ENCODE measurements at places on chromosomes 2 and 18. TPM values are rescaled to one million over a fixed set of nuclear protein-coding genes. Genes with fewer than 3 reads are reported as not detected.

The ABCB11 gene
- total RNA-seq = not detected

The CPS1 gene
- total RNA-seq = 3.5 TPM

The SIX3 gene
- total RNA-seq = not detected

The VPS54 gene
- total RNA-seq = 9.0 TPM

The VWC2L gene
- total RNA-seq = not detected

The POMC gene
- 8.3 TPM for total RNA-seq

The RSAD2 gene
- total RNA-seq = 10.2 TPM

The GCA gene
- total RNA-seq = 25.5 TPM

The TEX44 gene
- total RNA-seq = not detected

The RAD51AP2 gene
- not detected for total RNA-seq

The CROCC2 gene
- not detected for total RNA-seq

The DNMT3A gene
- 62.3 TPM for total RNA-seq

The DIPK1C gene
- not detected for total RNA-seq

The CHAC2 gene
- total RNA-seq = 15.8 TPM

The EMX1 gene
- total RNA-seq = not detected

GRCh38 chr2:196187898-196188458, 16.6 kb upstream of the STK17B start:
- H3K4me3 ChIP-seq = no peak overlapping the region
- no peaks in the 10 kb centered on the region for H3K27me3 ChIP-seq
- H3K36me3 ChIP-seq = peaks cover 4% of the 10 kb centered on the region
- DNase-seq = no peak
- H3K27ac ChIP-seq = peak overlapping the region; percentile 5

GRCh38 chr2:52703004-52703403, 1064.6 kb upstream of the CHAC2 start:
- H3K27ac ChIP-seq = no peak overlapping the region
- no peaks in the 10 kb centered on the region for H3K36me3 ChIP-seq
- no peaks in the 10 kb centered on the region for H3K27me3 ChIP-seq

DNA sequence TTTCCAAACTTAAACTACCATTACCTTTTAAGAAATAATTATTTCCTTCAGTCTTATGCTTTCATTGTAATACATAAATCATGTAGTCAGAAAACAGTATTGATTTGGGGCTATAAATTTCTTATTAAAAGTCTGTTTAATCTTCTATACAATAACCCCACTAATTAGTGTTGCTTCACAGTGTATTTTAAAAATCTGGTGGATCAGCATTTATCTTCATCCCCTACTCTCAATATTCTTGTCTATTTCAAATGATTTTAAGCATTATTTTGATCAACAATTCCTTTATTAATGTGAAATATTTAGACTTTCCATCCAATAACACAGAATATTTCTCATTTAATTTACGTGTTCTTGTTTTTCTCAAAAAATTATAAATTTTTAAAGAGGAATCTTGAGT, 32.5 kb upstream of the SDC1 start:
- no peaks in the 10 kb centered on the region for H3K4me1 ChIP-seq
- H3K36me3 ChIP-seq = peaks cover 45% of the 10 kb centered on the region
- no peak for DNase-seq
- H3K4me3 ChIP-seq = no peak overlapping the region
- no peaks in the 10 kb centered on the region for H3K27me3 ChIP-seq

- H3K36me3 ChIP-seq = no peaks in the 10 kb centered on the region
- H3K27me3 ChIP-seq = no peaks in the 10 kb centered on the region
- H3K4me3 ChIP-seq = no peak overlapping the region
- no peak for DNase-seq
- H3K27ac ChIP-seq = no peak overlapping the region
- no peaks in the 10 kb centered on the region for H3K4me1 ChIP-seq
These were observed 418.6 kb downstream of the PIK3C3 start for GRCh38 chr18:42373584-42373983.

DNA sequence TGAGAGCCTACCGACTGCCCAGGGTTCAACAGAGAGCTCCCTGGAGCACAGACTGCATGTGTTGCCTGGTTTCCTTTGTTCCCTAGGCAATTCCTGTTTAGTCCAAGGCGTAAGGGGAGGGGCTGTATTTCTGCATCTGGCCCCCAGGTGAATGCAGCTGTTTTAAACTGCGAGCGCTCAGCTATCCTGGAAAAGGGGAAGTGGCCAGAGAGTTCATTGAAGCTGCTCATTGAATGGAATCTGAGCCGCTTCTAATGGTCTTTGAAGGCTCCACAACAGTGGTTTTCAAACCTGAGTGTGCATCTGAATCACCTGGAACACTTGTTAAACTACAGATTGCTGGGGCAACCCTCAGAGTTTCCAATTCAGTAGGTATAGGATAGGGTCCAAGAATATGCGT, 18.1 kb downstream of the MAPK4 start:
- H3K27ac ChIP-seq = no peak overlapping the region
- no peak overlapping the region for H3K4me3 ChIP-seq
- H3K4me1 ChIP-seq = no peaks in the 10 kb centered on the region
- H3K36me3 ChIP-seq = no peaks in the 10 kb centered on the region

DNA sequence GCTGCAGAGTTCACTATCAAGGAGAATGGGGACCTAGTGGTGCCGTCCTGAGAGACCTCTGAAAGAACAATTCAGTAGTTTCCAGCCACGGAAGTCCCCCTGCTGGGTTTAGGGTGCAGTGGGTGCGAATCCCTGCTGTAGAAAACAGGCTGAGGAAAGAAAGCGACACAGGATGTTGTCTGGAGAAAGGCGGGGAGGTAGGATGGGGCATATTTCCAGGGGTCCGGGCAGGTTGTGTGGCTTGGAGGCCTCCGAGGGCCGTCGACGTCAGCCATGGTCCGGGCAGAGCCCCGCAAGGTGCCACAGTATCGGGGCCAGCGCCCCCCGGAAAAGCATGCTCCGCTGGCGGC, 807 bp upstream of the CREB1 start:
- peak overlapping the region; percentile 94 for H3K4me3 ChIP-seq
- H3K27me3 ChIP-seq = no peaks in the 10 kb centered on the region
- H3K4me1 ChIP-seq = peaks cover 52% of the 10 kb centered on the region
- peaks cover 24% of the 10 kb centered on the region for H3K36me3 ChIP-seq
- peak; percentile 70 for DNase-seq

DNA sequence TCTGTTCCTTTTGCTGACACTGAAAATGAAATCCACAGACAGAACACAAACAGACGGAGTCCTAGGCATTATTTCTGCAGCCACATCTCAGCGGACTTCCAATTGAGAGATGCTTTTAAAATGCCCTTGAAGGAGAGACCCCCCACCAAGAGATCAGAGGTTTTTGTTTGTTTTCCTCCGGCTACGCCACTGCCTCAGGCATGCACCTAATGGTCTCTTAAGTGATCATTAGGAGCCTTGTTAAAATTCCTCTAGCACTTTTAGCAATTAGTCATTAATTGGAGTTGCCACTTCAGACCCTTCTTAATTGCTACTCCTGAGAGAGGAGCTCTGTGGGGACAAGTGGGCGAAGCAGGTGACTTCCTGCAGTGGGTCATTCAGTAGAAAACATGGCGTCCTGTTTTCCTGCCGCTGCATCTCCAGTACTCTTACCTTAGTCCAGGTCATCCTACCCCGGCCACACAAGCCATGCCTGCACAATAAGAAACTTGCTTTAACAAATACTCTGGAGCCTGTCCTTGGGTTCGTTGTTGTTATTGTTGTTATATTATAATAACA, 257.7 kb upstream of the CHAC2 start:
- H3K4me1 ChIP-seq = no peaks in the 10 kb centered on the region
- H3K4me3 ChIP-seq = no peak overlapping the region
- H3K27ac ChIP-seq = no peak overlapping the region
- no peak for DNase-seq

GRCh38 chr2:181371195-181371594, 86.0 kb upstream of the ITGA4 start:
- no peak for DNase-seq
- H3K27me3 ChIP-seq = no peaks in the 10 kb centered on the region
- H3K27ac ChIP-seq = no peak overlapping the region
- H3K4me3 ChIP-seq = no peak overlapping the region
- H3K4me1 ChIP-seq = peaks cover 22% of the 10 kb centered on the region

DNA sequence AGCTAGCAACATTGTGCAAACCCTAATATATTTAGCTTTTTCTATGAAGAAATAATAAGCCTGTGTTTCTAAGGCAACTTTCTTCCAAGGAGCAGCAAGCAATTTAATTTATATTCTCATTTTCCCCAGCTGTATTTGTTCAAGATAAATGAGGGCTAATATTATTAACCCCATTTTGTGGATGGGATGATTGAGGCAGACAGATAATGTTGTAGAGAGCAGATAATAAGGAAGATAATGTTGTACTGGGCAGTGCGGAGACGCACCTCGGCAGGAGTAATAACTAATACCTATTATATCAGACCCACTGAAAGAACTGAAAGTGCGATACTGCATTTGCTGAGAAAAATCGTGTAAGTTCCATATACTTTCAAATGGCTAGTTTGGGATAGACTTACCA, 344.1 kb upstream of the FANCL start:
- no peak overlapping the region for H3K4me3 ChIP-seq
- no peaks in the 10 kb centered on the region for H3K4me1 ChIP-seq
- no peaks in the 10 kb centered on the region for H3K36me3 ChIP-seq
- H3K27ac ChIP-seq = no peak overlapping the region

- no peak for DNase-seq
- peaks cover 33% of the 10 kb centered on the region for H3K36me3 ChIP-seq
- no peaks in the 10 kb centered on the region for H3K27me3 ChIP-seq
- peaks cover 21% of the 10 kb centered on the region for H3K4me1 ChIP-seq
- no peak overlapping the region for H3K4me3 ChIP-seq
- H3K27ac ChIP-seq = no peak overlapping the region
These were observed 21.9 kb downstream of the INO80D start for GRCh38 chr2:206064077-206064476.

- DNase-seq = no peak
- no peak overlapping the region for H3K27ac ChIP-seq
- no peak overlapping the region for H3K4me3 ChIP-seq
- no peaks in the 10 kb centered on the region for H3K36me3 ChIP-seq
- H3K4me1 ChIP-seq = peaks cover 11% of the 10 kb centered on the region
These were observed 317.1 kb downstream of the MYCN start for GRCh38 chr2:16257322-16258028.

DNA sequence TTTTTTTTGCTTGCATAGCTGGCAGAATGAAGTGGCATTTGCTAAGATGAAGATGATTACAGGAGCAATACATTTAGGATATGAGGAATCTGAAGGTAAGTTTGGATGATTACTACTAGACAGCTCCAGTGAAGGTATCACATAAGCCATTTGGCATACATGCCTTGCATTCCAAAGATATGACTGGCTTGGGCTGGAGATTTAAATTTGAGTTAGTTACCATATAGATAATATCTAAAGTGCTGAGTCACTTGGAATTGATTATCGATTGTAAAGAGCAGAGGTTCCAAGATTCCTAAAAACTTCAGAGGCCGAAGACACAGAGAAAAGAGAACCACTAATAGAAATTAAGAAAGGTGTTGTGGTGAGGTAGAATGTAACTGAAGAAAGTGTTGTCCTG, 1026.4 kb downstream of the DSC3 start:
- H3K27me3 ChIP-seq = no peaks in the 10 kb centered on the region
- no peaks in the 10 kb centered on the region for H3K4me1 ChIP-seq
- no peak overlapping the region for H3K4me3 ChIP-seq
- no peaks in the 10 kb centered on the region for H3K36me3 ChIP-seq

DNA sequence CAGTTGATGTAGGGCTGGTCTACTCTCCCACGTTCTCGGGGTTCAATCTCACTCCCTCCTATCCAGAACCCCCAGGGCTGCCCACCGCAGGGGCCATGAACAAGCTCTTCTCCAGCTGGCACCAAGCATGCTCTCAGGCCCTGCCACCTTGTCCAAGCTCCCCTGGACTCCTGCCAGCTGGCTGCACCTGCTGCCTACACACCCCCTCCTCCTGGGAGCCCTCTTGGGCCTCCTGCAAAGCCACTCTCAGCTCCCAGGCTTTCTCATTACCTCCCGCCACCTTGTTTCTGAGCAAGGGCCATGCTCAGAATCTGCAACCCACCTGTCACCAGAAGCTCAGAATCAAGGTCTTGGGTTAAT, 56.0 kb downstream of the HDAC4 start:
- H3K4me3 ChIP-seq = no peak overlapping the region
- no peak for DNase-seq
- no peak overlapping the region for H3K27ac ChIP-seq
- no peaks in the 10 kb centered on the region for H3K27me3 ChIP-seq
- H3K4me1 ChIP-seq = peaks cover 20% of the 10 kb centered on the region
- peaks cover 14% of the 10 kb centered on the region for H3K36me3 ChIP-seq

DNA sequence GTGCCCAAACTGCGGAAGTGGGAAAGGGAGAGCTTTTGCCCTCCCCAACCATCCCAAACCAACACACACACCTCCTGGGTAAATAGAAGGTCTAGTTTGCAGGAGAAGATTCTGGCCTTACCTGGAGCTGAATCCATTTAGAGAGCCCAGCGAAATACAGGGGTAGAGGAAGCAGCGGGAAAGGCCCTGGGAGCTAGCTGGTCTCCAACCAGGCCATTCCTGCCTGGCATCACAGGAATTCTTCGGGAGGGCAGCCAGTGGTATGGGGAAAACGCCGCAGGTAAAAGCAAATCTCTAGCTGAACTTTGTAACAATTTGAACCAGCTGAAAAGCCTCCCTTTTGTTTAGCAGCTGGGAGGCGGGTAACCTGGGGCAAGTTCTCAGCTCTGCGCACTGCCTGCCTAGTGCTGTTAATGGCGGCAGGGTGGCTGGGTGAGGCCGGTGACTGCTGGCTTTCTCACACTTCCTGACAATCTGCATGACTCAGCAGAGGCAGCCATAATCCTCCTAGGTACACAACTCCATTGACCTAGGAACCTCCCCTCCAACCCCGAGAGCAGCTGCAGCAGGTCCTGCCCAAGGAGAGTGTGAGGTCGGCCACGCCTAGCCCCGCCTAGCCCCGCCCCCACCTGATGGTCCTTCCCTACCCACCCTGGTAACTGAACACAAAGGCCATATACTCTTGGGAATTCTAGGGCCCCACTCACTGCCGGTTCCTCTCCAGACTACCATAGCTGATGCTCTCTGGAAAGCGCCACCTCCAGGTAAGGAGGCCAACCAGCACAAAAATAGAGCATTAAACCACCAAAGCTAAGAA, 483.8 kb upstream of the REG3G start:
- H3K36me3 ChIP-seq = no peaks in the 10 kb centered on the region
- no peaks in the 10 kb centered on the region for H3K27me3 ChIP-seq
- DNase-seq = no peak
- no peak overlapping the region for H3K4me3 ChIP-seq

GRCh38 chr2:100119235-100119634, 23.2 kb downstream of the AFF3 start:
- peaks cover 8% of the 10 kb centered on the region for H3K36me3 ChIP-seq
- H3K4me3 ChIP-seq = no peak overlapping the region
- no peaks in the 10 kb centered on the region for H3K27me3 ChIP-seq
- H3K4me1 ChIP-seq = peaks cover 9% of the 10 kb centered on the region
- no peak for DNase-seq
